ENCODE measurements at places on chromosomes 16 and 17.

- DNase-seq: peak; percentile 92
Measured at GRCh38 chr17:8125154-8125946, 1.4 kb upstream of the HES7 start.

GRCh38 chr17:58615768-58616659 is 75.8 kb downstream of the TEX14 start:
- DNase-seq: no peak

GRCh38 chr17:39700148-39700987 is 504 bp downstream of the ERBB2 start:
- no peak for DNase-seq

DNA sequence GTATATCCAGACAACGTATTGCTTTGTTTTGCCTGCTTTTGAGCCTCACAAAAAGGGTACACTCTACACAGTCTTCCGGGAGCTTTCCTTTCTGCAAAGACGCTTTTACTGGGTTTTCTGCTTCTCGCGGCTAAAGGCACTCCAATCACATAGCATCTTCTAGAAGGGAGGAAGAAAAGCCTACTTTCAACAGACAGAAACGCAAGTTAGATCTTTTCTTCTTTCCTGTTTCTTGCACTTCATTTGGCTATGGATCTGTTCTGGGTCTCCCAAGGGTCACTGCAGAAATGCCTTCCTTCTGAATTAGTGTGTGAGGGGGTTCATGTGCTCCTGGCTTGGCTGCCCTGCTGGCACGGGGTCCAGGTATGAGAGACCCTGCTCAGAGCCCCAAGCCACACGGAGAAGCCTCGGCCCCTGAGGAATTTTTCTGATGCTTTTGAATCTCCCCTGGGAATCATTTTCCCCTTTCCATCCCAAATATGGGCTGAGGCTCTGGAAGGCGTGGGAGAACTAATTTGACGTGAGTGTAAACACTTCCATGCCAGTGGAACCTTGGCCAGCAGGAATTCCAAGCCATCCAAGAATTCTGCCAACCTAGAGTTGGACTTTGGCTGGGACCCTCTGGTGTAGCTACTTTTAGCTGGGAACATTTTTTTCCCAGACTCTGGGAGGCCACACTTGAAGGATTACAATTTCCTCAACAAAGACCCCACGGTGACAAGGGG is 49.6 kb upstream of the NKD1 start:
- DNase-seq: no peak

DNA sequence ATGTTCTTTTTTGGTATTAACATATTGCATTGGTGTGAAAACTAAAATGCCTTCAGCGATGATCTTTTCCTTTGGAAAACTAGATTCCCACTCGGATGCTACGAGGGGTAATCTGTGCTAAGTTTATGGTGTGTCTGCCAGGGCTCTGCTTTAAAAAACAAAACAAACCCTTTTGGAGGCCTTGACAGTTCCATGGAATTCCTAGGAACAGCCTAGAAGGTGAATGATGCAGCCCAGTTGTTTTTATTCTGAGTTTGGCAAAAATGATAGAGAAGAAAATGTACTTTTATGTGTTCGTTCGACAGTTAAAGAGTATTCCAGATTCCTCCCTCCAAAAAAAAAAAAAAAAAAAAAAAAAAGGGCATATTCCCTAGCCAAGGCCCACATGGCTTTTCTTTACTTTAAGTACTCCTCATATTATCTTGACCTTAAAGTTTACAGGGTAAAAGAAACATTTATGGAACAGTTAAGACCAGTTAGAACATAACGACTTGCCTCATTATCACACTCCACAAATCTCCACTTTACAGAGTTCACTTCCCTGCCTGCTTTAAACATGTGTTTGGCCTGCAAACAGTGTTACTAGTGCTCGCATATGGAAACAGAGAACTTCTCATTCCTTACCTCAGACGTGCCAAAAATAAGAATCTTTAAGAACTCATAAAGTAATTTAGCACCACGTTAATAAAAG is 159.1 kb downstream of the WWOX start:
- no peak for DNase-seq

- DNase-seq: no peak
Measured at GRCh38 chr17:5895276-5895675, 174.9 kb upstream of the WSCD1 start.

DNA sequence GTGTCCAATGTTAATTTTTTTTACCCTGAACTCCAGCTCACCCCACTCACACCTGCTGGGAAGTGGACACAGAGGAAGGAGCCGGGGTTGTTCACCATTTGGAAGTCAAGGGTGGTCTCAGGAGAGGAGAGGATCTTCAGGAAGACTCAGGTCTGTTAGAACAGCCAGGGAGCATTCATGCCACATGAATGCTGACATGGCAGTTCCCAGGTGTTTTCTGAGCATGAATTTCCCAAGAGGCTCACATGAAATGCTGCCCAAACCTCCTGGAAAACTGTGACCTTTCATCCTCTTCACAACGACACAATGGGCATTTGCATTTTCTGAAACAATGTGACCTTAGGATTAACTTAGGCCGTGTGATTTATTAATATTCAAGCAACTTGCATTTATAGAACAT is 2409.2 kb downstream of the TP53TG3F start:
- DNase-seq: no peak

GRCh38 chr17:2947588-2947950 is 115.8 kb downstream of the OR1D5 start:
- DNase-seq: no peak

DNA sequence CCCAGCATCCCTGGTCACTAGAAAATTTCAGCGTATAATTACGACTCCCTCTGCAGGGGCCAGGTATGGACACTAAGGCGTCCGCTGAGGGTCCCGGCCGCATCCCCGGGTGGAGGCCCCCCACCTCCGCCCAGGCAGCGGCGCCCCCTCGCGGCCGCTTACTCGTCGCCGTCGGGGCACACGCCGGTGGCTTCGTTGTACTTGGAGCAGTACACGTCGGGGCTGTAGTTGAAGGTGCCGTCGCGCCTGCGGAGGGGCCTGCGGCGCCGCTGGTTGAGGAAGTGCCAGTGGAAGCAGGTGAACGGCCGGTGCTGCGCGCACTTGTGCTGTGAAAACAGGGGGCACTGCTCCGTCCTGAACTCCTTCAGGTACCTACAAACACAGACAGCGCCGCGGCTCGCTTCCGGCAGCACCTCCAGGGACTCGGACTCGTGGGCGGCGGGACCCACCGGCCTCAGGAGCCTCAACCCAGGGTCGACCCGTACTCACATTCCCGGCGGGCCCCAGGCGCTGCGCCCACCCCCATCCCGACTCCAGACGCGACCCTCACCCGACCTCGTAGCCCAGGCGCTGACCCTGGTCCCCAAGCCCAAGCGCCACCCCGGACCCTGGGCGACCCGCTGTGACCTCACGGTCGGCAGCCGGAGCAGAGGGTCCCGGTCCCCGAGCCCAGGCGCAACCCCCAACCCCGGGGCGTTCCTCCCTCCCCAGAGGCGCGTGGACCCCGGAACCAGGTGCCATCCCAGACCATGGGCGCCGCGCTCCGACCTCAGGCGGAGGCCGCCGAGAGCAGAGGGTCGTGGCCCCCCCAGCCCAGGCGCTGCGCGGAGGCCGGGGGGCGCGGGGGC is 596 bp downstream of the UNKL start:
- DNase-seq: peak; percentile 74

- DNase-seq: no peak
Measured at GRCh38 chr17:50721194-50722010, 2.0 kb downstream of the LUC7L3 start.

GRCh38 chr16:50050802-50051201 is 15.0 kb upstream of the HEATR3 start:
- no peak for DNase-seq

GRCh38 chr17:55720919-55721836 is 1.5 kb downstream of the TMEM100 start:
- no peak for DNase-seq

- DNase-seq: no peak
Measured at GRCh38 chr16:87074641-87075318, 242.4 kb downstream of the C16orf95 start.

DNA sequence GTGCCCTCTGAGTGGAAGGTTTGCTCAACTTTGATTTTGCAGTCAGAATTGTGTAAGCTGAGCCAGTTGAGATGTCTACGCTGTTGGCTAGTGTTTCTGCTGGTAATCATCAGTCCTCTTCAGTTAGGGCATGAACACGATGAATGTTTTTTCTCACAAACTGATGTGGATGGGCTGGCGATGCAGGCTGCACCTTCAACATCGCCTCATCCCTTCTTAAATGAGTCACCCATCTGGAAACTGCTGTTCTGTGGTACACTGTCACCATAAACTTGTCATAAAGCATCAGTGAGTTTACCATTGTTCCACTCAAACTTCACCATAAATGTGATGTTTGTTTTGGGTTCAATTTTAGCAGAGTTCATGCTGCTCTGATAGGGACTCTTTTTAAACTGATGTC is 8.4 kb downstream of the C16orf95 start:
- DNase-seq: no peak

GRCh38 chr16:85046472-85046916 is 18.9 kb downstream of the KIAA0513 start:
- DNase-seq: no peak

- DNase-seq: peak; percentile 66
Measured at GRCh38 chr17:78862073-78863023, 21.7 kb upstream of the USP36 start.

DNA sequence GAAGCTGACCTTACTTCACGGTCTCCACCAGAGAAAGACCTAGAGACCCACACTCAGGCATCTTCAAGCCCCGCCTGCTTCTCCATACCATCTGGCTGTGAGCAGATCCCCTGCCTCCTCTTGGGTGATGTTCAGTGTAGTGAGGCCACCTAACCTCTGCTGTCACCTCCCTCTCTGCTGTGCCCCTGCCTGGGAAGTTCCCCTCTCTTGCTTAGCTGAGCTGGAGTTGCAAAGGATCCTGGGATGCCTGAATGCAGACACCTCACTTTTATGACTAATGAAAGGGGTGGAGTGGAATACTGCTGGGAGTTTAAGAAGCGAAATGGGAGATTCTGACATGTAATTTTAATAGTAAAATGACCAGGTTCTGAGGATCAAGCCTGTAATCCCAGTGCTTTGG is 5.8 kb downstream of the IRX3 start:
- DNase-seq: no peak

DNA sequence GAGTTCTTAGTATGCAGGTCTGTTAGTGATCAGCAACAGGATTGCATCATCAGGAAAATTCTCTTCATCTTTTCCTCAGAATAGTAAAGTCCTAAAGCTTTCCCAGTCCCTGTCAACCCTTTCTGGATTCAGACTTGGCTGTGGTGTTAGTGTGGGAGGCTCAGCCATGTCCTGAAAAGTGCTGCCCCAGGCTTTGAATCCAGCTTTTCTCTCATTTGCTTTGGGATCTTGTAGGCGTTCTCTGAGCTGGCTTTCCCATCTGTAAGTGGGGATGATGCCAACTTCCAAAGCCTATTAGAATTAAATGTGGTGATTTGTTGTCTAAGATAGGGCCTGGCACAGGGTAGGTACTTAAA is 3.0 kb downstream of the ALKBH5 start:
- no peak for DNase-seq

GRCh38 chr16:24848065-24848464 is 2.3 kb downstream of the SLC5A11 start:
- no peak for DNase-seq

DNA sequence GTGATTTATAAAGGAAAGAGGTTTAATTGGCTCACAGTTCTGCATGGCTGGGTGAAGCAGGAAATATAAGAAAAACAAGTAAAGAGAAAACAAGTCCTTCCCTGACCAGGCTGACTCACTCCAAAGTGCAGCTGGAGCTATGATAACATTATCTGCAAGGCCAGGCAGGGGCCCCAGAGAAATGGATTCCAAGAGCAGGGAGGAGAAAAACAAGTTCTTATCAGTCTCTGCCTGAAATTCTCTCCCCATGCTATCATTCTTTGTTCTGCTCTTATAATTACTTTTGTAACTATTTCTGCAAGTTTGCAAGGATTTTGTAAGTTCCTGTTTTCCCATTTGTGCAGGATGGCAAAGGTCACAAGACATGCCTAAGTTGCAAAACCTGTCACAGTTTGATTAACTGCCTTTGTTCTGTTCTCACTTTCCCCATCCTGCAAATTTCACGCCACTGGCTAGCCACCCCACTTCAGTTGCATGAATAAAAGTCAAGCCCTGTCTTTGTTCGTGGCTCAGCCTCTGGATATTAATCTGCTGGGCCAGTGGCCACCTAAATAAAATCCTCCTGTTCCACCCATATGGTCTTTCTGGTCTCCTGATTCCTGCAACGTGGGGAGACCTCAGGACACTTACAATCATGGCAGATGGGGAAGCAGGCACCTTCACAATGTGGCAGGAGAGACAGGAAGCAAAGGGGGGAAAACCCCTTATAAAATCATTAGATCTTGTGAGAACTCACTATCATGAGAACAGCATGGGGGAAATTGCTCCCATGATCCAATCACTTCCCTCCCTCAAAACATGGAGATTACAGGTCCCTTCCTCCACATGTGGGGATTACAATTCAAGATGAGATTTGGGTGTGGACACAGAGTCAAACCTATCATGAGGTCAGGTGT is 13.1 kb downstream of the ABCA9 start:
- DNase-seq: no peak

- DNase-seq: no peak
Measured at GRCh38 chr17:39916918-39917317, 1.5 kb downstream of the GSDMB start.

GRCh38 chr16:69465083-69465721 is 40.8 kb downstream of the CYB5B start:
- DNase-seq: peak; percentile 41

- DNase-seq: no peak
Measured at GRCh38 chr16:66099306-66099705, 267.2 kb upstream of the CDH5 start.

- no peak for DNase-seq
Measured at GRCh38 chr17:68048996-68049395, 13.5 kb downstream of the KPNA2 start.

GRCh38 chr17:9101356-9101755 is 80.0 kb downstream of the NTN1 start:
- no peak for DNase-seq

- no peak for DNase-seq
Measured at GRCh38 chr17:56142325-56142724, 10.9 kb upstream of the ANKFN1 start.

- no peak for DNase-seq
Measured at GRCh38 chr17:66542129-66542966, 239.9 kb downstream of the PRKCA start.

DNA sequence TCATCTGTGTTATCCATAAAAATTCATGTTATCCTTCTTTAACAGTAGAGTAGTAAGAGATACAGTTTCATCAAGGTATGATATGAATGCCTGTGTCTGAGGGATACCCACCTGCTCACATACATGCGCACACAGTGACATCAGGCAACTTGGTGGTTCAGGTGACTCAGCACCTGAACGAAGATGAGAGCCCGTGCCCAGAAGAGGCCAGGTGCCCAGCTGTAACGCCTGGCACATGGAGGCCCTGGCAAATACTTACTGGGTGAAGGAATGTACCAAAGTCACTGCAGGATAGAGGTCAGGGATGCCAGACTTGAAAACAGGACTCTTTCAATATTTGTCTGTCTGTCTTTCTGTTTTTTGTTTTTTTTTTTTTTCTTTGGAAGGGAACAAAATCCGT is 72.6 kb upstream of the LGALS9 start:
- no peak for DNase-seq

Data from CD4-positive, alpha-beta T cell treated with Interleukin-1 beta for 1 hour (primary cell).